ENCODE measurements at places on chromosomes 3 and 15.

- DNase-seq = peak; percentile 75
These were observed 342.9 kb upstream of the PROK2 start for GRCh38 chr3:72127844-72128243.

DNA sequence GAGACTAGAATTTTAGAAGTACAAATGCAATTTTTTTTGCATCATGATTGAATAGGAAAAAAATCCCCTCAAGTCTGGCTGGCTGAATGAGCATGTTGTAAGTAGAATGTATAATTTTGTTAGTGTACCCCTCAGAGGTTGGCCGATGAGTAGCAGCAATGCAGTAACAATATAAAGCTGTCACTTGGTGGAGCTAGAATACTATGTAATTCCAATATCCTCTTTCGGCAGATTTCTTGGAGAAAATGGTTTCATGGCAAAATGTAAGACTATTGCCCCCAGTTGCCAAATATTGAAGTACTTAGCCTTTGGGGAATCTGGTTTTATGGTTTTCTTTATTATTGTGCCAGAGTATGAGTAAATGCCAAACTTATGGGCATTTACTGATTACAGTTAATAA is 39.8 kb upstream of the SGO1 start:
- DNase-seq = peak; percentile 41

- no peak for DNase-seq
These were observed 211.2 kb downstream of the SHQ1 start for GRCh38 chr3:72636969-72637597.

GRCh38 chr3:110618512-110619226 is 452.9 kb upstream of the NECTIN3 start:
- no peak for DNase-seq

- DNase-seq = no peak
These were observed 18.8 kb downstream of the PPP1R2 start for GRCh38 chr3:195524171-195524896.

DNA sequence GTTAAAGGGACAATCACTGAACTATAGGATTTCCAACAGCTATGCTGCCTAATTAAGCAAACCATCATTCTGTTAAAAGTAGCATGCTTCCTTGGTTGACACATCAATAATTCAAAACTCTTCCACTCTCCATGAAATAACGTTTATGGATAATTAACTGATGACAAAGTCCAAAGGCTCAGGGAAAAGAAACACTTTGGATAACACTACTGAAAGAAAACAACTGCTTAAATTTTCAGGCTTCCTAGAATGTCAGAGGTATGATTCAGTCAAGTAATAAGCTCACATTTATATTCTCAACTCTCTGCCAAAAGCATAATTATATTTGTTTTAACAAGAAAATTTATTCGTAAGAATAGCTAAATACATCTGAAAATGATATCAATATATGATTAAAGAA is 49.6 kb downstream of the WDR72 start:
- no peak for DNase-seq

DNA sequence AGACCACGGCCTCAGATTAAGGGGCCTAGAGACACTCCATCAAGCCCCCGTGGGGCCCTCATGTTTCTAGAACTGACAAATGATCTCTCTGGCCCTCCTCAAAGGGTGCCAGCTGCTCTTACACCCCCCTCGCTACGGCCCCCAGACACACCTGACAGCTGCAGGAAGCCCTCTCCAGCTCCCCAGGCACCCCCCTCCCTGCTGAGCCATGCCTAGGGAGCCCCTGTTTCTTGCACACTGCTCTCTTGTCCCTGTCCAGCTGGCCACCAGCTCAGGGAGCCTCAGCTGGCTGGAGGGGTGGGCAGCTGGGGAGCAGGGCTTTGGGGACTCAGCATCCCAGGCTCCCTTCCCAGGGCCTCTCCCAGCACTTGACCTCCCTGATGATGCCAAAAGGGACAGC is 14.8 kb downstream of the TNK2 start:
- DNase-seq = no peak

GRCh38 chr15:93866476-93866875 is 364.9 kb upstream of the MCTP2 start:
- no peak for DNase-seq

DNA sequence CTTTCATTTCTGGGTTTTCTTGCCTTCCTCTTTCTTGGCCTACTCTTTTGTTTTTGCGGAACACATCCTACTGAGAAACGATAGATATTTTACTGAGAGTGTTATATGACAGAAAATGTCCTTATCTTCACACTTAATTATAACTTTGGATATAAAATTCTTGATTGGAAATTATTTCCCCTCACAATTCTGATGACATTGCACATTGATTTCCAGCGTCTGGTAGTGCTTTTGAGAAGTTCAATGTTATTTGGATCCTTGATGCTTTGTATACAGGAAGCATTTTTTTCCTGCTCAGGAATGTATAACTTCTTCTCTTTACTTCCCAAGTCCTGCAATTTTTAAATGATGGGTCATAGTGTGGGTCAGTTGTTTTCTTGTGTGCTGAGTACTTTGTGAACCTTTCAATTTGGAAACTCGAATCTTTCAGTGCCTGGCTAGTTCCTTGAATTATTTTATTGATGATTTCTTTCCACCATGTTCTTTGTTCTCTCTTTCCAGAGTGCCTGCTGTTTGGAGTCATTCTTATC is 183.9 kb downstream of the PDCD6IP start:
- DNase-seq = no peak

DNA sequence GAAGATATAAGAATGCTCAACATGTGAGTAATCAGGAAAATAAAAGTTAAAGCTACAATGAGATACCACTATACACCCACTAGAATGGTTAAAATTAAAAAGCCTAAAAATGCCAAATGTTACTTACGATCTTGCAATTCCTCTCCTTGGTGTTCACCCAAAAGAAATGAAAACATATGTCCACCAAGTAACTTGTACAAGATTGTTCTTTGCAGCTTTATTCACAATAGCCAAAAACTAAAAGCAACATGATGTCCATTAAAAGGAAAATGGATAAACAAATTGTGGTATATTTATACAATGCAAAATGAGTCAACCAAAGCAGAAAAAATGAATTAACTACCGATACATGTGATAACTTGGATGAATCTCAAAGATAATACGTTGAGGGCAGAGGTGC is 301.6 kb upstream of the THBS1 start:
- no peak for DNase-seq

GRCh38 chr3:58414538-58415197 is 19.0 kb downstream of the PDHB start:
- peak; percentile 67 for DNase-seq
